ENCODE measurements at places on chromosomes 1 and 21.

GRCh38 chr1:153357076-153357852 lies 390 bp upstream of the S100A9 start:
- DNase-seq: no peak

- DNase-seq: peak; percentile 66
Measured at GRCh38 chr1:89454845-89455521, 69.6 kb upstream of the LRRC8B start.

DNA sequence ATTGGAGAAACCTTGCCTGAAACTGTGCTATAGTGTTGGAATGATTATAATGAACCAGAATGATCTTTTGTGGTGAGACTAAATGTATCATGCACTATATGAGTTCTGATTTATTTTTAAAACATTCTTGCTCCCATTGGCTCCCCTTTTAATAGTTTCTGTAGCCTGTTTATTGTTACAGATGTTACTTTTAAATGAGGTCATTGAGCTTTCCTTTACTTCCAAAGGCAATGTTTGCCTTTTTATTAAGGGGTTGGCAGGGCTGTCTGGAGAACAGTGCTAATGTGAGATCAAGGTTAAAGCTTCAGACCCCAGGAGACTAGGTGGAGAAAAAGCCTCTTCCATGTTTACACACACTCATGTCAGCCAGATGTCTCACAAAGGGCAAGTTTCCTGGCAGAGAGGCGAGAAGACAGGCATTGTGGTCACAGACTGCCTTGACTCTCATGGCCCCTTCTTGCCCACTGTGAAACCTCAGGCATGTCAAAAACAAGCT lies 120.6 kb upstream of the RAVER2 start:
- DNase-seq: peak; percentile 14

- DNase-seq: peak; percentile 32
Measured at GRCh38 chr1:46166521-46167462, 8.1 kb upstream of the TSPAN1 start.

- no peak for DNase-seq
Measured at GRCh38 chr1:179773264-179773663, 30.2 kb downstream of the FAM163A start.

GRCh38 chr1:185080422-185080821 lies 35.1 kb downstream of the RNF2 start:
- no peak for DNase-seq
